RCC 7860 (cell line): ENCODE measurements at places on chromosomes 16 and 17.
A peak's percentile ranks its signal among the peaks of the same experiment; 100 is the strongest.

- no peak for DNase-seq
Observed at GRCh38 chr17:72353502-72353901, 232.7 kb downstream of the SOX9 start.

DNA sequence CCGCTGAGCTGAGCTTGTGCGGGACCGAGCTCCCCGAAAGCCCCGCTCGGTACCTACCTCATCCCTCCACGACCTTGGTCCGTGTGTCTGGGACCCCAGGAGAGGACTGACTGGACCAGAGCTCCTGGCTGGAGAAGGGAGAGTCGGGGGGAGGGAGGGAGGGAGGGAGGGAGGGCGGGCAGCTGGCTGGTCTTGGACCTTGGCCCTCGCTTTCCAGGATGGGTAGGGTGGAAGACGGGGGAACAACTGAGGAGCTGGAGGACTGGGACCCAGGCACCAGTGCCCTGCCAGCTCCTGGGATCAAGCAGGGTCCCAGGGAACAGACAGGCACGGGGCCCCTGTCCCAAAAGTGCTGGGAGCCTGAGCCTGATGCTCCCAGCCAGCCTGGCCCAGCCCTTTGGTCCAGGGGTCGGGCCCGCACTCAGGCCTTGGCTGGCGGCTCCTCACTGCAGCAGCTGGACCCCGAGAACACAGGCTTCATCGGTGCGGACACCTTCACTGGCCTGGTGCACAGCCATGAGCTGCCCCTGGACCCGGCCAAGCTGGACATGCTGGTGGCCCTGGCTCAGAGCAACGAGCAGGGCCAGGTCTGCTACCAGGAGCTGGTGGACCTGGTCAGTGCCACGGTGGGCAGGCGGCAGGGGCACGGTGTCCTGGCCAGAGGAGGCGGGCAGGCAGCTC lies 553 bp downstream of the RHBDL1 start:
- DNase-seq: no peak

DNA sequence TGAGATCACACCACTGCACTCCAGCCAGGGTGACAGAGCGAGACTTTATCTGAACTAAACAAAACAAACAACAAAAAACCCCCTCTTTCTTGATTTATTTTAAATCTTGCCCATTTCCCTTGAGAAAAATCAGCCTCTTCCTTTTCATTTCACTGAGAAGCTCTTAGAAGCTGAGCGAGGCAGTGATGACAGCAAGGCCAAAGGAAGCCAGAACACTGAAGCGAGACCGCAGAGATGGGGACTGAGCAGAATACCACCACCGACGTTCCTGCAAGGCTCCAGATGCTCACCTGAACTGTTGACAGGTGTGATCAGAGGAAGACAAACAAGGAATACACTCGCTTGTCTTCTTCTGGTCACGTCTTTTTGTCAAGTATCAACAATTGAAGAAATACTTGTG lies 30.5 kb upstream of the IRF8 start:
- no peak for DNase-seq

- DNase-seq: no peak
Observed at GRCh38 chr16:85718682-85719081, 29.9 kb upstream of the GINS2 start.

DNA sequence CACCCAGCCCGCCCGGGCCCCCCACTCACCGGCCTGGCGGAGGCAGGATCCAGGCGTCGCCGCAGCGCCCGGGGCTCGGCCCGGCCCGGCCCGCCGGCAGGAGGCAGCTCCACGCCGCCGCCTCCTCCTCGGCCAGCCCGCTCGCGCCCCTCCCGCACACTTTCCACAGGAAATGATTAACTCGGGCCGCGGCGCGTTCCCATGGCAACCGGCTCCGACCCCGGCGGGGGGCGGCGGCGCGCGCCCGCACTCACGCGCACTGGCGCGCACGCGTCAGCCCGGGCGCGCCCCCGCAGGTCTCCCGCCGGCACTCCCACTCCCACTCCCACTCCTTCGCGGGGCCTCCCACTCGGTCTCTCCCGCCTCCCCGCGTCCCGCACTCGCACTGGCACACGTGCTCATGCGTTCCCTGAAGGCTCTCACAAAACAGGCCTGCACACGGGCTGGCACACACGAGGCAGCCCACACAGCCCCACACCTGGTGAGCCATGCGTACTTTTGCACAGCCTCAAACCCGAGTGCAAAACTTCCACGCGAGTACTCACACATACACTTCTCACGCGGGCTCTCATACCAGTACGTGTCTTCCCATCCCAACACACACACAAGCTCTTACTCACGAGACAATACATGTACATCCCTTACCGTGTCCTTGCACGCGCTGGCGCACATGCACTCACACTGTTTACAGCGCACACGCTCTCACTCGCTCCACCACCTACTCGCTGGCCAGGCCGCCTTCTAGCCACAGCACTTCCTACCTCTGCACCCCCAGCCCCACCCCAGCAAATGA lies at the start of gene KIFC3:
Gene KIFC3 (minus strand): TSS at position 151 of the 793 bp plus-strand sequence. CDS start 4,248 bp downstream, outside the sequence.
- DNase-seq: peak; percentile 58

DNA sequence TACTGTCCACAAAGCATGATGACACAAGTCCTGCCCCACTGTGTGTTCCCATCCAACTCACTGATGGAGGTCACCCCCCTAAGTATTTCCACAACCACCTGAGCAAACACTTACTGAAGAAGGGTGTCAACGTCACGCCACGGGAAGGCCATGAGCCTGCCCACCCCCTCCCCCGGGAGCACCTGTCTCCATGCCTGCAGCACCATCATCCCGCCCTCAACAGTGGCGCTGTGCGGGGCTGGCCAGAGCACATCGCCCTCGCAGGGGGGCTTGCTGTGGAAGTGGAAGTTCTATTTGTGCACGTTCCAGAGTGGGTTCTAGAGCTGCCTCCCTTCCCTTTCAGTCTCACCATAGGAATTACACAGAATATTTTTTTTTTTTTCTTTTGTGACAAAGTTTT lies 4.3 kb upstream of the MBTPS1 start:
- DNase-seq: no peak

DNA sequence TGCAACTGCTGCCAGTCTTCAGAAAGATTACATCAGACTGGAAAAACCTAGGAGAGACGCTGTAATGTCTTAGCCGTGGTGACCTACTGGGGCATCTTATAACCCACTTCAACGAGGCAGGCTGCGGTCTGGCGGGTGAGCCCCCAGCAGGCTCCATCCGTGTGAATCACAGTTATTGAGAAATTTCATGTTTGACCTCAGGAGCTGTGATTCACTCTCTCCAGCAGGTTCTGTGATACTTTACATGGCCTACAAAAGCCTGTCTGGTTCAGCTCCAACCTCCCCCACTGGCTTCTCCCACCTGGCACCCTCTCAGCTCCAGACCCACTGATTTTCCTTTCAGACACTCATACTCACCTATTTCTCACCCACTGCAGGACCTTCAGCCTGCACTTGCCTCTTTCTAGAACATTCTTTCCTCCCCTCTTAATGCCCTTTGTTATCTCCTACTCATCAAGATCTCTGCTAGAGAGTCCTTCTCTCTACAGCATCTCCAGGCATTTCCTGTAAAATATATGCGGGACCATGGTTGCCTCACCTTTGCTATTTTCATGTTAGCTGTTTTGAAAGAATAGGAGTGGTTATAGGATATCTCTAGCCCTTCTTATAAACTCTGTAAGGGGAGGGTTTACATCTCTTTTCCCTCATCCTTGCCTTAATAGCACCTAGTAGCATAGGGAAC lies 227.9 kb downstream of the MAF start:
- DNase-seq: peak; percentile 97

- DNase-seq: no peak
Observed at GRCh38 chr17:42230225-42230624, 35.9 kb upstream of the GHDC start.
